Esophagus muscularis mucosa (tissue), 4 donors: ENCODE measurements at places on chromosomes 11 and 22. TPM values are rescaled to one million over a fixed set of nuclear protein-coding genes. Genes with fewer than 3 reads are reported as not detected.
A peak's percentile ranks its signal among the peaks of the same experiment; 100 is the strongest.

- no peak for DNase-seq
Observed at GRCh38 chr22:43167001-43167589, 15.7 kb downstream of the TSPO start.

DNA sequence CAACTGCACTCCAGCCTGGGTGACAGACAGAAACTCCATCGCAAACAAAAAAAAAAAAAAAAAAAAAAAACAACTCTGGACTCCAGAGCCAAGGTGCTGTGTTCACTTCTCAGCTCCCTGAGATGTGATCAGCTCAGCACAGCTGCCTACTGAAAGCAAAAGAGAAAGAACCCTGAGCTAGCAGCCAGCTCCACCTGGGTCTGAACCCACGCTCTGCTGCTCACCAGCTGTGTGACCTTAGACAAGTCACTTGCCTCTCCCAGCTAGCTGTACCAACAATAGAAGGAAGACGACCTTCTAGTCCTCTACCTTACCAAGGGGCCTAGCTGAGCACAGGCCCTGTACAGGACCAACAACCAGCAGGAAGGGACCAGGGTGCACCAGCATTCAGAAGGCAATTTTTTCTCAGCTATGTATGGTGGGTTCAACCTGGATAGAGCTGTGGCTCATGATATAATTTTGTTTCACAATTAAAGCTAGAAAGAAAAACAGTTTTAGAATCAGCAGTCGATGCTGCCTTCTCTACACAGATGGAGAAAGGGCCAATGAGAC lies 3.8 kb downstream of the DGCR2 start:
- DNase-seq, result no peak

- no peak for DNase-seq
Observed at GRCh38 chr11:130272336-130272735, 42.4 kb downstream of the ZBTB44 start.

DNA sequence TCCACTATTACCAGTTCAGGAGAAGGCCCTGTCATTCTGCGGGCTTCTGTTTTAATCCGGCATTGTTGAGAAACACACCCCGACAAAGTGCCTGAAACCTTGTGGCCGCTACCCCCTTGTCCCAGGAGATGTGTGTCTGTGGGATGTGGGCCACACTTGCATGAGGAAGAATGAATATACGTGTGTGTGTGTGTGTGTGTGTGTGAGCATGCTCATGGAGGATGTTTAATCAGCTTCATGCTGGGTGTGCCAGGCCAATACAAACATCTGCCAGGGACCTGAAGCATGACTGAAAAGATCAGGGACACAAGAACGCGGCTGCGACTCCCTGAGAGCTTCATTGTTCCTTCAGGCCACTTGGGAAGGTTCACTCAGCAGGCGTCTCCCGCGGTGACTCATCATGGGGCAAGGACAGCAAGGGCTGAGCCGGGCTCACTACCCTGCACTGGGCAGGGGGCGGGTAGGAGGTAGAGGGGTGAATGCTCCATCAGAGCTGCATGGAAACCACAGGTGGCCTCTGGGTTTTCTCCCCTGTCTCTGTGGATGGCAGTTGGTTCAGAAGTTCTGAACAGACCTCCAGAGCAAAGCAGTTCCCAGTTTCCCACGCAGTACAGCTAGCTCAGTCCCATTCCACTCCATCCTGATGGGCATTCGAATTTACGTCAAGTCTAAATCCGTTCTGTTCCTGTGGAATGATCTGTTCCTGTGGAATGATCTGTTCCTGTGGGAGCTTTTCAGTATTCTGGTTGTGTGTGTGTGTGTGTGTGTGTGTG lies 7.0 kb upstream of the MALAT1 start:
- DNase-seq, result no peak

GRCh38 chr11:122209619-122210366 lies 93.8 kb upstream of the BLID start:
- DNase-seq, result no peak

DNA sequence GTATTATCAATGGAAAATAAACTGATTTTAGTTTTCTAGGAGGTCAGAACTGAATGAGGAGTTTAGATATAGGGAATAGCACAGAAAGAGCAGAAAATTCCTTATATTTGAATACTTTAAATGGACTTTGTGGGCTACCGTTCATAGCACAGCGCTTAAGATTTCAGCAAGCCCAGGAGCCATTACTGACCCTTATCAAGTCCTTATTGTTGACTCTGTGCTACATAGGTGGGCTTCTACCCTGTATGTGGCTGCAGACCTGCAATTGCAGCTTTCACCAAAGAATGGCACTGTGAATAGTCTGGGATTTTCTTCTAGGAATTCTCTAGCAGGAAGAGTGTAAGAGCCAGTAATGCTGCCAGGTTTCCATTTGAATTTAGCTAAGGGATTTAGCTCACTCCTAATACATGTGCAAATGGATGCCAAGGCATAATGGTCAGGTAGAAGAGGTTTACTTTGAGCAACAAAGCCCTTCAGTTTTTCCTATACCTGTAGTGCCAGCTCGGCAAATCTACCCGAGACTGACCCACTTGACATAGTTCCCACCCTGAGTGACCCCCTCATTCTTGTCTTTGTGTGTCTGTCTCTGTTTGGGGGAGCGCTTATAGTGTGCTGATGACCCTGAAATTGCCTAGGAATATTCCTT lies 42.5 kb upstream of the DLAT start:
- DNase-seq, result no peak

DNA sequence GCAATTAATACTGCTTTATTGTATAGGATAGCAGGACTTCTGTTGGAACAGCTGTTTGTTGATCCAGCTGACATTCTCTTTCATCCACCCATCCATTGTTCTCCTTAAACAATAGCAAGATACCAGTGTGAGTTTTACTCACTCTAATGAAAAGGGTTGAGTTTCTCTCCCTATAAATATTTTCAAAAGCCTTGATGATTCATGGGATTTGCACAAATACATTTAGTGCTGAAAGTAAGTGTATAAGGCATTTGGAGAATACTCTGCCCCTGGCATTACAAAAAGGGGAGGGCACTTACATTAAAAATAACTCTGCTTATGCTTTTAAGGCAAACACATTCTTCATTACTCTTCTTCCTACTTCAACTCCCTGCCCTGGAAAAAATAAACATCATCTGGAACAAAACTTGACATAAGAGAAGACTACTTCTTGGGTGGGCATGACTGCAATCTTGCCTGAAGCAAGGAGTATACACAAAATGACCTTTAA lies 634.9 kb downstream of the METTL15 start:
- DNase-seq, result no peak

- no peak for DNase-seq
Observed at GRCh38 chr22:32650553-32651345, 150.8 kb upstream of the TIMP3 start.

- DNase-seq, result no peak
Observed at GRCh38 chr11:5703741-5704536, 14.3 kb downstream of the TRIM22 start.

- peak; percentile 68 for DNase-seq
Observed at GRCh38 chr22:39917197-39917643, 16.3 kb downstream of the GRAP2 start.

DNA sequence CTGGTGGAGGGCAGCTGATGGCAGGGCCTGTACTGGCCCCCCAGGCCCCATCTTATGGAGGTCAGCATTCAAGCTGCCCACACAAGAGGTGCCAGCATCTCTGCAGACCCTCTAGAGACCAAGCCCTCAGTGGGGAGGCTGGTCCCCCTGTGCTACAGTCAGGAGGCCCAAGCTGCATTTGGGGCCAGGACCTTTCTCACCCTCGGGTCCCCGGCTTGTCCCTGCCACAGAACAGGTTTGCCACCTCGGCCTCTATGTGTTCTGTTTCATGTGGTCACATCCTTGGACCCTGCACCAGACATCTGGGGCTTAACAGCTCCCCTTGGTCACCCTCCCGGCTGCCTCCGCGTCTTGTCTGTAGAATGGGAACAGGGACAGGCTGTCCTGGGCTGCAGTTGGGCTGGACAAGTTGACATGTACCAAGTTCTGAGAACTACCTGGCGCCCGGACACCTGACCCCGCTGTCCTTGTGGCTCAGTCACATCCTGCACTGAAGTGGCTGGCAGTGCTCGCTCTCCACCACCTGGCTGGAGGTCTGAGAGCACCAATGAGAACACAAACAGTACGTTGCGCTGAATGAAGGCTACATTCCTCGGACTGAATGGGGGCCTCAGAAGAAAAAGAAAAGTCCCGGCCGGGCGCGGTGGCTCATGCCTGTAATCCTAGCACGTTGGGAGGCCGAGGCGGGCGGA lies 2.7 kb upstream of the PLXNB2 start:
- DNase-seq, result no peak

- no peak for DNase-seq
Observed at GRCh38 chr11:42951266-42951665, 360.5 kb upstream of the API5 start.

DNA sequence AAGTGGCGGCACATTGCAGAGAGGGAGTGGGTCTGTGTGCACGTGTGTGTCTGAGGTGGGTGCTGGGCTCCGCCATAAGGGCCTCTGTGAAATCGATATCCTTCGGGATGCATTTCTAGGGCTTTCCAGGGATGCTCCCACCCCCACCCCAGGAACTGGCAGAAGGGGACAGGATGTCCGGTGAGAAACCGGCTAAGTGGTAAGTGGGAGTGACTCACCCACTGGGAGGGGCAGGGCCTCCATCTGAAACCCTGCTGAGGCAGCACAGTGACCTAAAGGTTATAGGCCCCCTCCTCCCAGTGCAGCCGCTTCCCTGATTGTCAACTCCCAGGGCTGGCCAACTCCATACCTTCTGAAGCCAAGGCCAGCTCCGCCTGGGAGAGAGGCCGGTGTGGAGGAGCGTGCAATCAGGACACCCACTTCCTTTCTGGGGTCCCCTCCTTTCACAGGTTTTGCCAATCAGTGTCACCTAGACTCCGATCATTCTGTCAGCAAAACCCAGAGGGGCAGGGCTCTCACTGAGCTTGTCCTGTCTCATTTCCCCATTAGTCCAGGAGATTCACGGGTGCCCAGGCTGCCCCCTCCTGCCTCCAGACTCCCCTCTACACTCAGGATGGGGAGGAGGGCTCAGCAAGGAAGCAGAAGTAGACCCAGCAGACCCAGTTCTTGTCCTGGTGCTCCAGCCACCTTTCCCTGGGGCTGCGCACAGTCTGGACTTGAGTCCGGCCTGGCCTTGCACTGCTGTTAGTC lies 44.5 kb downstream of the NECTIN1 start:
- DNase-seq, result no peak

DNA sequence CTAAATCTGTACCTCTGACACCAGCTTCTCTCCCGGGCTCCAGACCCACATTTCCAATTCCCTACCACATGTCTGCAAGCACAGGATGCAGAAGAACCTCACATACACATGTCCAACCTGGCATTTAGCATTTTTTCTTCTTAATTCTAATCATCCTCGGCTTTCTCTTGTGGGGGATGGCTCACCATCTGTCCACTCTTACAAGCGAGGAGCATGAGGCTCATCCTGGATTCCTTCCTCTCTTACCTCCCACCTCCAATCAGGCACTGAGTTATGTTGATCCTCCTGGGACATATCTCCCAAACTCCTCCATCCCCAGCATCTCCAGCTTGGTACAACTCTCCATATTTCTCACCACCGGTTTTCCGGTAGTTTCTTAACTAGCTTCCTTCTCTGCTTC lies 149.8 kb upstream of the LARGE1 start:
- DNase-seq, result no peak

DNA sequence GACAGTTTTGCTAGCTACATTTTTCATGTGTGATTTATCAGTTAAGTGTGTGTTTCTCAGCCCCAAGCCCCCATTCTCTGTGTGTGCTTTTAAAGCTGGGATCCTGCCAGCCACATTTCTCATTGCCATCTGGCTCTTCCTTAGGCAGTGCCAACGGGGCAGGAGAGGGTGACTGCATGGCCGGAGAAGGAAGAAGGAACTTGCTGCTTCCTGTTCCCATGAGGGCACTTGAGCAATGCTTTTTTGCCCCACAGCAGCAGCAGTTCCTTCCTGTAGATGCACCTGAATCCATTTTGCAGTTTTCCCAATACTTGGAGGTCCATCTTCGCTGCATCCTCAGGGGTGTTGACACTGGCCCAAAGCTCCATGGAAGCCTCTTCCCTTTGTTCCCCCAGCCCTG lies 37.5 kb downstream of the TNRC6B start:
- DNase-seq, result no peak

GRCh38 chr11:120842195-120842594 lies 181.7 kb upstream of the TBCEL start:
- DNase-seq, result no peak

GRCh38 chr22:28029956-28030355 lies 110.9 kb upstream of the PITPNB start:
- no peak for DNase-seq

GRCh38 chr22:19700790-19701419 lies 13.4 kb upstream of the SEPTIN5 start:
- DNase-seq, result no peak

DNA sequence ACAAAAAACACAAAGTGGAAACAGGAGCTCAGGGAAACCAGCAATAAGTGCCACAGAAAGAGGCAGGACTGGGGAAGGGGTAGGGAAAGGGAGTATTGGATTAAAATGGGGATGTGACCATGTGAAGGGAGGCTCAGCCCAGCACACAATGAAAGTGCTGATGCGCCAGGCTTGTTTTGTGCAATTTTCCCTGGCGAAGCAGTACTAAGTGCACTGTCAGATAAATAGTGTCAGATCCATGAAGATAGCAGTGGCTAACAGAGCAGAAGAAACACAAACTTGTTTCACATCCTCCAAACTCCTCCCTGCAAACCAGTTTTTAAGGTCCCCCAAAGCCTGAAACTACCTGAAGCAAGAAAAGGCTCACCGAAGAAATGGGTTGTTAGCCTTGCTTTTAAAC lies 50.7 kb upstream of the RAPSN start:
- no peak for DNase-seq

GRCh38 chr22:24938741-24939341 lies 7.7 kb downstream of the LHFPL7 start:
- DNase-seq, result no peak

DNA sequence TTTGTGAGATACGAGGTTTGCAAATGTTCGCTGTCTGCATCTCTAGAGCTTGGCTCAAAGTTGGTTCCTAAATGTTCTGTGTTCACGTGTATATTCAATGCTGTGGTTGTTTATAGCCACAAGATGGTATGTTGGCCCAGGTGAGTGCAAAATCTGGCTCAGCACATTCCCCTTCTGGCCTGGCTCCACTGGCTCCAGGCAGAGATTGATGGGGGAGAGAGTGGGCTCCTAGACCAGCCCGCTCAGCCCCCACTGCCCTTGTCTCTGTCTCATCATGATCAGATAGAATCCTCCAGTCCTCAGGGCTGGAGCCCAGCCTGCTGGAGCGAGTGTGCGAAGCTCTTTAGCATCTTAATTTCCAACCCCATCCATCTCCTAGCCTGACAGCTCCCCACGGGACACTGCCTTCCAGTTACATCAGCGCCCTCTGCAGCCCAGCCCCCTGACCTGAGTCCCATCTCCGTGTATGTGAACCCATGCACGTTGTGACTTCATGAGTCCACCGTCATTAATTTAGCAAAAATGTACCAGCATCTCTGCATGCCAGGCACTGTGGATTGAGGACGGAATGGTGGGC lies 2.0 kb downstream of the P2RX3 start:
- DNase-seq, result no peak

The GP1BB gene
- 2.7 TPM for total RNA-seq

The OR10A2 gene
- not detected for total RNA-seq

The VPS51 gene
- 414 TPM for total RNA-seq

The KRTAP5-2 gene
- not detected for total RNA-seq

The LRRC4C gene
- 2.5 TPM for total RNA-seq

The ME3 gene
- 20.4 TPM for total RNA-seq

The OR4D11 gene
- total RNA-seq, result not detected

The MYOD1 gene
- total RNA-seq, result not detected

The SYT7 gene
- 2.1 TPM for total RNA-seq

The ARHGAP20 gene
- 9.4 TPM for total RNA-seq

The GNAZ gene
- 72.3 TPM for total RNA-seq

The MUC15 gene
- 1.5 TPM for total RNA-seq

The SOX10 gene
- 10.3 TPM for total RNA-seq

The C1QTNF6 gene
- total RNA-seq, result 0.83 TPM
